GM19239 (cell line): ENCODE measurements at places on chromosomes 16 and 17.

- DNase-seq = no peak
Observed at GRCh38 chr16:50933262-50933661, 191.4 kb downstream of the CYLD start.

DNA sequence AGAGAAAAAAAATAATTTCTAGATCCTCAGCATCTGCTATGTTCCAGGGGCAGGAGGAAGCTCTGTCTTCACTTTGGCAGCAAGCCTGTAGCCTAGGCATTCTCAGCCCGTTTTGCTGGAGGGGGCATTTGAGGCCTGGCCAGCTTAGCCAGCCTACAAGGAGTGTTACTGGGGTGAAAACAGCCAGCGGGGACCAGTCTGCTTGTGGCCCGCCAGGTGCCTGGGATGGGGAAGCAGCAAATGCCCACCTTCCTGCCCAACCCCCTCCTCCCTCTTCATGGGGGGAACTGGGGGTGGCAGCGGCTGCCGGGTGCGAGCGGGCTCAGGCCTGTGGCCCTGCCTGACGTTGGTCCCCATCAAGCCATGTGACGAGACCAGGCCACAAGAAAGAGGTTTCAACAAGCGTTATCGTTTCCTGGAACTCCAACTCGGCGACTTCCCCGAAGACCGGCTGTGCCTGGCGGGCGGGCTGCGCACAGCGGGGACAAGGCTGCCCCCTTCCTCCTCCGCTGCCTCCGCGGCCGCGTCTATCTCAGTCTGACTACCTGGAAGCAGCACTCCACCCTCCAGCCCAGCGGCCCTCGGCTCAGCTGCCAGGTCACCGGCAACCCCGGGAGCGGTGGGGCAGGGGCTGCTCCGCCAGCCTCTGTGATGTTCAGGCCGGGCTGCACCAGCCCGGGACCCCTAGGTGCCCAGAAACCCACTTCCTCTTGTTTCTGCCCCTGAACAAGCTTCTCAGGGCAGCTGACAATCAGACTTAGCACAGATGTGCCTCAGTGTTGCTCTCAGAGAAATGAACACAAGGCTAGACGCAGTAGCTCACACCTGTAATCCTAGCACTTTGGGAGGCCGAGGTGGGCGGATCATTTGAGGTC, 22.9 kb downstream of the SOCS1 start:
- DNase-seq = peak; percentile 44

DNA sequence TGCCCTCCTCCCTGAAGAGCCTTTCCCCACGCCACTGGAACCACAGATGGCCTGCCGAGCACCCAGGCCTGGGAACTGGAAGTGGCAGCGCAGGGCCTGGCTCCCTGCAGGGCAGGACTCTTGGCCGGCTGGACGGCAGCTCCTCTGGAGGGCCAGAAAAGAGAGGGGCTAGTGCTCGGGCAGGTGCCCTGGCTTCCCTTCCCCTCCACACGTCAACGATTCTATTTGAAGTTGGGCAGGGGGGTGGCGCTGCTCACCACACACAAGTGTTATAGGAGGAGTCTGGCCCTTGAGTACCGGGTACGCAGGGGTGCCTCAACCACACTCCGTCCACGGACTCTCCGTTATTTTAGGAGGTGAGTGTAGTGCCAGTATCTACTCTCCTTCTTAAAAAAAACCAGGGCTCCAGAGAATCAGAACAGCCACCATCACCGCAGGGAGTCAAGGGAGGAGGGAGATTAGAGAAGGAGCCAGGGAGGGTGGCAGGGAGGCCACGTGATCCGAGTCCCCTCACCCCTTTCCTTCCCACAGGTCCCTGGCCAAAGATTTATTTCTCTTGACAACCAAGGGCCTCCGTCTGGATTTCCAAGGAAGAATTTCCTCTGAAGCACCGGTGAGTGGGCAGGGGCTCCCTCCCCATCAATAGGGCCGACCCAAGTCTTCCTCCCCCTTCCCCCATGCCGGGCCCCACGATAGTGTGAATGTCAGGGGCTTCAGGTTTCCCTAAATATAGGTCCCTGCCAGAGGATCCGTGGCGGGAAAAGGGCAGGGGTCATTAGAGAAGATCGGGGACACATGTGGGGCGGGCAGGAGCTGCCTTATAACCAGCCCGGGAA, 1.4 kb upstream of the ALDOA start:
- peak; percentile 69 for DNase-seq

GRCh38 chr16:75860326-75861053, 134.2 kb upstream of the CPHXL start:
- DNase-seq = no peak

GRCh38 chr16:67843343-67843765, 1.2 kb downstream of the THAP11 start:
- no peak for DNase-seq

GRCh38 chr16:20822521-20823325, 16.4 kb downstream of the REXO5 start:
- DNase-seq = no peak

DNA sequence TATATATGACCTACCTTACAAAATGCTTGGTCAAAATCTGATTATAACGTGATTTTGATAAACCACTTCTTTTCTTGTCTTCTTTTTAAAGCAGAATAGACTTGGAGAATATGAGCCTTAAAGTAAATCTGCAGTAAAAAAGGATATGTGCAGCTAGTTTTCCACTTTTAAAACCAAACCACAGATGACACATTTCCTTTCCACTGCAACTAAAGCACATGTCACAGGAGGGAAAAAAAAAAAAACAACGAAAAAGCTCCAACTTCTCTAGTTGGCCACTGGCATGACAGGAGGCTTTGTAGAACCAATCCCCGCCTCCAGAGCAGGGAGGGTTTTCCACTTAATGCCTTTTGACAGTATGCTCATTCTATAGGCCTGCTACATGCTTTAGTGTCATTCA, at the start of gene EVI2A:
Gene EVI2A (minus strand): TSS at position 142 of the 400 bp plus-strand sequence. CDS start 2,609 bp downstream, outside the sequence.
- peak; percentile 31 for DNase-seq

DNA sequence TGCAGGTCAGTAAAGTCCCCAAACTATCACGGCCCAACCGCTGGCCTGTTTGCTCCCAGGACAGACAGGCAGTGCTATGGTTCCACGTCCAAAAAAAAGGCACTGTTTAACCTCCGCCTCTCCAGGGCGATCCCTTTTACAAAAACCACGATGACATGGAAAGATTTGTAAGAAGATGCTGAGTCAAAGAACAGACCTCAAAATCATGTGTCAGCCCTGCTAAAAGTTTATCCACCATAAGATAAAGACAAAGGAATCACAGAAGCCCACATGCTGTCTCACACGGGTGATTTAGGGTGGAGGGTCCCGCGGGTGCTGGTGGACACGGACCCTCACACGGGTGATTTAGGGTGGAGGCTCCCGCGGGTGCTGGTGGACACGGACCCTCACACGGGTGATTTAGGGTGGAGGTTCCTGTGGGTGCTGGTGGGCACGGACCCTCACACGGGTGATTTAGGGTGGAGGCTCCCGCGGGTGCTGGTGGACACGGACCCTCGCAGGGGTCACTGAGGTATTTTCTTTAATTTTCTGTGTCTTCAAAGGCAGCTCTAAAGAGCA, 117.2 kb upstream of the METRNL start:
- no peak for DNase-seq

- no peak for DNase-seq
Observed at GRCh38 chr16:86970726-86971125, 346.5 kb downstream of the C16orf95 start.

GRCh38 chr17:59074494-59074893, 32.2 kb downstream of the TRIM37 start:
- DNase-seq = no peak

GRCh38 chr17:76179496-76180467, 38.7 kb upstream of the FOXJ1 start:
- DNase-seq = peak; percentile 30

- DNase-seq = no peak
Observed at GRCh38 chr17:28700830-28701492, 10.7 kb downstream of the PROCA1 start.

DNA sequence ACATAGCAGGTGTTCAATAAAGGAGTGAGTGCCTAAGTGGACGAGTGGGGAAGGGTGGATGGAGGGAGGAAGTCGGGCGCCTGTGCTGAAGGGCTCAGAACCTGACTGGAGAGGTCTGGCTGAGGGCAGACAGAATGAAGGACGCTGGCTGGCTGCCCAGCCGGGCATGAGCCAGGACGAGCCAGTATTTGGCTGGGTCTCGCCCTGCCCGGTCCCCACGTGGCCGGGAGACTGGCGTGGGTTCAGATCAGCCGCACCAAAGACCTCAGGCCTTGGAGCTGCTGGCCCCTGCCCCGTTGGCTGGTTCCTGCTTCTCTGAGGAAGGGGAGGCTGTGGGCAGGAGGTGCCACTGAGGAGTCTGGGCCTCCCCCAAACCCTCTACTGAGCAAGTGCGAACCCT, 79.8 kb downstream of the ENGASE start:
- DNase-seq = no peak
